Inflammatory macrophage treated with lipopolysaccharide for 1 hour (primary cell): ENCODE measurements at places on chromosomes 11 and 22.

DNA sequence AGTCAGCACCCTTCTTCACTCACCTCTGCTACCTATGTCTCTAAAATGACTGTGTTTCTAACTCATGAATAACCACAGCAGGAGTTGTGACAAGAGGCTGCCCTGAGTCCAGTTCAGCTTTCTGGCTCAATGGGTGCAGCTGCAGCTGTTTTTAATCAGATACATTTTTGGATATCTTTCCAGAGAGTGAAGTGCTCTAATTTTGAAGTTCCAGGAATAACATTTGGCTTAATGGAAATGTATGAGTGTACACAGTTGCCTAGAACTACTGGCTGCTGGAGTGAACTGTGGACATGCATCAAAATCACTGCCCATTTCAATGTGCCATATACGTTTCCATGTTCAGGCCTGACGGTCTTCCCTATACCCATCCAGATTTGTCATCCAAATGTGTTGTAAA lies 769.5 kb upstream of the ANO3 start:
- no peak for DNase-seq

DNA sequence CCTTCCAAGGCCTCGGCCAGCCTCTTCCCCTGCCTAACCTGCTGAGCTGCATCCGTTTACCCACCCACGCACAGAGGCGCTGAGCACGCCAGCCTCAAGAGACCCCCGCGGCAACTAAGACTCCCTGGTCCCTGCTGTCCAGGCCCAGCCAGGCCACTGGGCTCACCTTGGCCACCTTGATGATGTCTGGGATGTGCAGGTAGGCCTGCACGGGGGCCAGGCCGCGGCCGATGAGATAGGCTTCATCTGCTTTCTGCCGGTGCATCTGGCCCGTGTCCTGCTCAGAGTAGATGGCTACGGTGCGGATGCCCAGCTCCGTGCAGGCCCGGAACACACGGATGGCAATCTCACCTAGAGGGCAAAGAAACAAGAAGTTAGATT lies 14.6 kb downstream of the LRFN4 start:
- DNase-seq = no peak

DNA sequence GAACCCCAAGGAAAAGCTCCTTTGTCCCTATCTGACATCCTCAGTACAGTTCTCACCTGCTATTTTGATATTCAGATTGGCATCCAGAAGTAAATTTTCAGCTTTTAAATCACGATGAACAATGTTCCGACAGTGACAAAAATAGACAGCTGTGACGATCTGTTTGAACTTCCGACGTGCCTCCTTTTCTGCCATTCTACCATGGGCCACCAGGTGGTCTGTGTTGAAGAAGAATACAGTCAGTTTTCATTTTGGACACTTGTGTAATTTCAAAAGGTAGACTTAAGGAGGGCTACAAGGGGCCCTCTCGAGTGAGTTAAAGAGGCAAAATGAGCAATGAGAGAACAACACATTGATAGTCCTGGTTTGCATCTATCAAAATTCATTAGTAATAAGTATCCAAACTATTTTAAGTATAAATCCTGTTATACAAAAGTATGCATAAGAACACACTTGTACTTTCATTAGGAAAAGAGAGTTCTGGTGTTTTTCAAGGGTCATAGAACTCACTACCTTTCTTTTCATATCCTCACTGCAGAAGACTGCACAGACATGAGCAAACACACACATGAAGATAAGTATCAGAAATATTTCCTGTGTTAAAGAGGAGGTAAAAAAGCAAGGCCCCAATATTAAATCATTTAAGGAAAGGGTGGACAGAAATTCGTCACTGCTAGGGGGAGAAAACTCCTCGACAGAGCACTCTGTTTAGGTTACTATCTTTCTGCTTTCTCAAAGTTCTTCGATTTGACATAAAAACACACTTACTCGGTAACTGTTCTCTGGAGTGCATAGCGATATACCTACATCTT lies 89.9 kb upstream of the APOA1 start:
- no peak for DNase-seq

DNA sequence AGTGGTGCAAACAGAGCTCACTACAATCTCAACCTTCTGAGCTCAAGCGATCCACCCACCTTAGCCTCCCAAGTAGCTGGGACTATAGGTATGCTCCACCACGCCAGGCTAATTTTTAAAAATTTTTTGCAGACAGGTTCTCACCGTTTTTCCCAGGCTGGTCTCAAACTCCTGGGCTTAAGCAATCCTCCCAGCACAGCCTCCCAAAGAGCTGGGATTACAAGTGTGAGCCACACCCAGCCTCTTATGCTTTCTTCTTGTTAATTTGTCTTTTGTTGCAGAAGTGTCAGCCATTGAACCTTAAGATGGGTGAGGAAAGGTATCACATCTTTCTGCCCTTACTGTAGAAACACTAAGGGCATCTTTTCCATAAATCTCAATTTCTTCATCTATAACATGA lies 34.9 kb downstream of the DENND5A start:
- no peak for DNase-seq

- no peak for DNase-seq
These were observed 249.4 kb downstream of the TBC1D22A start for GRCh38 chr22:47011859-47012258.

- no peak for DNase-seq
These were observed 108.4 kb upstream of the TIMP3 start for GRCh38 chr22:32693102-32693501.

GRCh38 chr11:111397034-111397433 lies 18.0 kb upstream of the POU2AF1 start:
- DNase-seq = no peak

GRCh38 chr11:78161962-78162371 lies 22.5 kb upstream of the ALG8 start:
- no peak for DNase-seq

DNA sequence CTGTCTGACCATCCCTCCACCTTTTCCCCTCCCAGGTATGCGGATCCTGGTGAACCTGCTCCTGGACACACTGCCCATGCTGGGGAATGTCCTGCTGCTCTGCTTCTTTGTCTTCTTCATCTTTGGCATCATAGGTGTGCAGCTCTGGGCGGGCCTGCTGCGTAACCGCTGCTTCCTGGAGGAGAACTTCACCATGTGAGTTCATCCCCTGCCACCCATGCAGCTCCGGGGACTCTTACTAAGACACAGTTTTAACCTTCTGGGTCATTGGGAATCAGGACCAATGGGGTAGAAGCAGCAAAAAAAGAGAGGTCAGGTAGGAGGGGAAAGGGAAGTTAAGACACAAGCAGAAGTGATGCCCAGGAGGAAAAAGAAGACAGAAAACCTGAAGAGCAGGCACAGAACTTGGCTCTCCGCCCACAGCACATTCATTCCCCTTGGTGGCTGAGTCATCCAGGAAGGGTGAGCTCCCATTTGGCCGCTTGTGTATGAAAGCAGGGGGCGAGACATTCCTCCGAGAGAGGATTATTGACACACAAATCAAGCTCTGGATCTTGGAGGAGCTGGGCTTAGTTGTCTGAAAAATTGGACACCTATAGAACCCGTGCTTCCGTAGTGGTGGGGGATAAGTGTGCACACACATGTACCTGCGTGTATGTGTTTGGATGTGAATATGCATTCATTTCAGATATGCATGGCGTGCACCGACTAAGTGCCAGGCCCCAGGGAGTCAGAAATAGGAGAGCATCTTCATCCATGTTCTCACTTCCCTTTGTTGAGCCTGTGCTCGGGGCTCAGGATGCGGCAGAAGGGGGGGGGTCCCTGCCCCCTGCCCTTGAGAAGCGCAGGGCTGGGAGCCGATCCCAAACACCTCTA lies 64.2 kb downstream of the CACNA1I start:
- no peak for DNase-seq

DNA sequence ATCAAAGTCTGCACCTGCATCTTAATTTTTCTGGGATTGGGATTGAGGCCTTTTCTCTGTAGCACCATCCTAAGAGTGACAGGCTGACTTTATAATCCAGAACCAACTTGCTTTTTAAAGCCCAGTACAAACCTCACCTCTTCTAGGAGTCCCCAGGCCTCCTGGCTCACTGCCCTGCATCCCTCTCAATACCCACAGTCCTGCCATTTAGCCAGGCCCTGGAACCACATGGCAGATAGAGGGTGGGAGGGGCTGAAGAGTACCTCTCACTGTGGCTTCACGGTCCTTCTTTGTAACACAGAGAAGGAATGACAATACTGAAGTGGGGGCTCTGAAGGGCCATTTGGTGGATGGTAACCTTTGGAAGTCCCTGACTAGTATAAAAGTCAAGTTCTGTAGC lies 63.5 kb upstream of the PHOX2A start:
- no peak for DNase-seq

DNA sequence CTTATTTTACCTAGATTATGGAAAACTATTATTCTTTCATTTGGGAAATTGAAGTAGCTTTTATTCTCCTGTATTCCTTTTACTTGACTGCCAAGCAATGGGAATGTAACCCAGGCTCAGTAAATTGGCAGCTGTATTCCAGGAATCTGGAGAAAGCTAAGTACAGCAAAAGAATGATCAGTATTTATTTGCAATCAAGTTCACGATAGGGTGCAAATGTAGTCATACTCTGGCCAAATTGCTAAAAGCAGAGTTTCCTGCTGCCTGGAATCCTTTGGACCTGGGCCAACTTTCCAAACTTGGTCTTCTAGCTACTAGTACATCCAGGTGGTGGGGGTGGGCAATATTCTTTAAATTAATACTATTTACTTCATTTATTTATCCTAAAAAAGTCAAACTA lies 286.0 kb upstream of the CTSC start:
- no peak for DNase-seq

- no peak for DNase-seq
These were observed 144.9 kb upstream of the SESN3 start for GRCh38 chr11:95375886-95376285.

- no peak for DNase-seq
These were observed 473 bp downstream of the TXN2 start for GRCh38 chr22:36480941-36481392.

DNA sequence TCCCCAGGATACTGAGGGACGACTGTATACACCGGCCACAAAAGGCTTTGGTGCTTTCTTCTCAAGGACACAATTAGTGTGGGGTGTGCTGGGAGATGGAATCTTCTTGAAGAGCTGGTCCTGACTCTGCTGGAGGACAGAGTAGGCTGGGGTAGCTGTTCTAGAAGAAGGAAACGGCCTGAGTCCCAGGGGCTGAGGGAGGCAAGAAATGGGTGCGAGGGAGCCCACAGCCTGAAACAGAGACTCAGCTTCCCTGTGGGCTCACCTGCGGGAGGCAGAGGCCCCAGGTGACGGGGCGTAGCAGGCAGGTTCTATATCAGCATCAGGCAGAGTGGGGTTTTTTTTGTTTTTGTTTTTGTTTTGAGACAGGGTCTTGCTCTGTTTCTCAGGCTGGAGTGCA lies 36.6 kb downstream of the PARVG start:
- no peak for DNase-seq

GRCh38 chr11:104338186-104338585 lies 174.2 kb upstream of the PDGFD start:
- DNase-seq = no peak

- DNase-seq = no peak
These were observed 33.4 kb downstream of the ARHGAP1 start for GRCh38 chr11:46667043-46667481.

DNA sequence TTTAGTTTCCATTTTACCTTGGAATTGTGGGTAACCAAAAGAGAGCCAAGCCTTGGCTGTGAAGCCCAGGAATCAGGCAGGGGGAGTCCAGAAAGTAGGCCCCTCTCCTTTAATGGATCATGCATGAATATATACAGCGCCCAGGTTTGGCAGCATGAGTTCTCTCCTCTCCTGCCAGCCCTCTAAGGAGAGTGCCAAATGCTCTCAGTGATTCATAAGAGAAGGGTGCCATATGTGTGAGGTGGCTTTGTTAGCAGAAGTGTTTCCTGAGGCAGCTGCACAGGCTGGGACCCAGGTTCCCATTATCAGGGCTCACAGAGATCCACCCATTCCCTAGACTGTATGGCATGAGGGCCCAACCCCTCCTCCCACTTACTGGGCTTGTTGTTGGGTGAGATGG lies 52.3 kb upstream of the SCUBE2 start:
- no peak for DNase-seq
